GM10248 (cell line): ENCODE measurements at places on chromosomes 3 and 15.
A peak's percentile ranks its signal among the peaks of the same experiment; 100 is the strongest.

- no peak for DNase-seq
Measured at GRCh38 chr15:85622221-85622831, 172.4 kb downstream of the KLHL25 start.

DNA sequence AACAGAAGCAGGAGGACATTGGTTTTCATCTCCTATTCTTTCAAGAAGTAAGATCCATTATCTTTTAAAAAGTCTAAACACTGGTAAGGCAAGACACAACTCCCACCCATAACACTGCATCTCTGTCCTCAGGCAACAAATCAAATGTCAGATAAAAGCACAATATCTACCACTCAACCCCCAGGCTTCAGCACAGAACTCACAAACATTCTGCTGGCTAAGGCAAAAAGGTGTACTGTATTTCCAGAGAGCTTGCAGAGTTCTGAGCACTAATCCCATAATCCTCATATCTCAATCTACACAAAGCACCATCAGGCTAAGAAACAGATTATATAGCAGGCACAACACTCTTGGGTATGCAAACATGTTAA lies 20.9 kb downstream of the RAF1 start:
- DNase-seq: no peak

DNA sequence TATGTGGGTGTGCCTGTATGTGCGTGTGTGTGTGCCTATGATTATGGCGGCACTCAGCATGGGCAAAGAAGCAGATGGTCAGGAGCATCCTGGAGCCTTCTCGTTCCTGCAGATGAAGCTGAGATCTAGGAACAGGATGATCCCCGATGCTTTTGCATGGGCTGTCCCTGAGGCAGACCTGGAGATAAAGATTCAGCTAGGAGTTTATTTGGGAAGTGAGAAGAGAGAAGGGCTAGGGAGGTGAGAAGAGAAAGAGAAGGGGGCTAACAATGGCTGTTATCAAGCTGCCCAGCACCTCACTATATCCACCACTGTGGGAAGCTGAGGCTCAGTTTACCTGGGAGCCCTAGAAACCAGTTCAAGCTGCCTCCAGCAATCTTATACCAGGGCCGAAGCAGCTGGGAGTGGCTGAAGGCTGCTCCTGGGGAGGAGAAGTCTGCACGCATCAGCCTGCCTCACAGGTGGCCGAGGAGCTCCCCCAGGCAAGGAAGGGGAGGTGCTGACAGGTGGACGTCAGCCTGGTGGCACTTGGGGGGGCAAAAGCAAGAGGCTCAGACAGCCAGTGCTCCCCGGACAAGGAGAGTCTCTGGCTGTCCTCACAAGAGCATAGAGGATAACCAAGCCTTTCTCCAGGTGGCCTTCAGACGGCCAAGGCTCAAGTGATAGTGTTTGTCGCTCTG lies 94.0 kb upstream of the IQSEC1 start:
- DNase-seq: no peak

- DNase-seq: no peak
Measured at GRCh38 chr3:163919154-163919553, 1159.1 kb downstream of the SI start.

DNA sequence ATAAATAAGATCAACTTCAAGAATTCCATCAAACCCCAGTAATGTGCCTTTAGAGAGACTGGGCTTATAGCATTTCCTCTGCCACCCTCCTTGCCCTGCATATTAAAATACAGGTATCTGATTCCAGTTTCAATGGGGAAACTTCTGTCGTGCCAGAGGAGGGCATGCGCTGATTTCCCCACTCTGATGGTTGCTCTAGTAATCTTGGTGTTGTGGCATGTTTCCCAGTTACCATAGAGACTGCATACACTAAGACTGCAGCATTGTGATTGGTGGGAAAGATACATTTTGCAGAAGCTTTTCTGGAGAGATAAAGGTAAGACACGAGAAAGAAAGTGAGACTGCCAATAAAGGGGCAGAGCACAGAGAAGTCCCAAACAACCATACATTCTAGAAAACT lies 225.6 kb downstream of the TIGIT start:
- DNase-seq: peak; percentile 5

DNA sequence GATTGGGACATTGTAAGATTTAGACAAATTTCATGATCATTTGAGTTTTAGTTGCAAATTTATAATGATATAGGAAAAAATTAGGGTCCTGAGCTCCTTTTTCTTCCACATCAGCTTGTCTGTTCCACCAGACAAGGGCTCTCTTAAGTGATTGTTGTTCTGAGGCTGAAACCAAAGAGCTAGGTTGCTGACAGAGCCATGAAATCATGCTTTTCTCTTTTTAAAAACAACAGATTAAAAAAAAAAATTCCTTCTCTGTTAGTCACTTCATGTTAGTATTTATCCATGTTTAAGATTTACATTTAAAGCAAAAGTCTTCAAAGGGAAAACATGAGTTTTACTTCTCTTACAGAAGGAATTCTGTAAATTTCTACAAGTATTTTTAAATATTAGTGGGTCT lies 56.8 kb downstream of the ATP2C1 start:
- no peak for DNase-seq

DNA sequence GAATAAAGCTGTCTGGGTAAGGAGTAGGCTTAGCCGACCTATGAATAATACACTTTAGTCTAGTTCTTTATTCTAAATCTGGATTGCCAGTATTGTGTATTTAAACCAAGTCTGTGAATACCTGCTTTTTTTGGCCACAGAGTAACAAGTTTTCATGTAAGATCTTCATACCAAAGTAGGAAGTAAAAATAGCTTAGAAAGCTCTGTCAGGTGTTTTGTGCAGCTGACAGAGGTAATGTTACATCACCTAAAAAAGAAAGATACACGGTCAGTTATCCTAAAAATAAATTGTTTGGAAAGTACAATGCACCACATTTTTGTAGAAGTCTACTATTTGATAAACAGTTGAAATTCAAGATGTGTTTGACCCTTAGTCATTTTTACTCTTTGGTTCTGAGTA lies 16.5 kb downstream of the CALML4 start:
- no peak for DNase-seq

GRCh38 chr15:64703632-64703959 lies 71.8 kb downstream of the RBPMS2 start:
- DNase-seq: no peak

DNA sequence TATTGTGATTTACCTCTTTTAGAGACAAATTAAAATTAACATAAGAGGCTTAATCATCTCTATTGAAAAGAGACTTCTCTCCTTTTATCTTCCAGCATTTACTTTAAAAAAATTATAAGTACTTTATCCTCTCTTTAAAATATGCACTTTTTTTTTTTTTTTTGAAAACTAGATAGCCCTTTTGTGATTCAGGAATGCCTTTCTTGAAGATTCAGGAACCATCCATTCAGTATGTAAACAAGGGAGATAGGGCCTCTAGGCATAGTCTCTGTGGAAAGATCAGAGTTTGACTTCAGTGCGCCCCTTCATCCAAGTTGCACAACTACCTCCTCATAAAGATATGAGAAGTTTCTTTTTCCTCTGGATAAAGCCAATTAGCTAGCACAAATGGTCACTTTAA lies 1163.7 kb downstream of the SI start:
- DNase-seq: no peak

DNA sequence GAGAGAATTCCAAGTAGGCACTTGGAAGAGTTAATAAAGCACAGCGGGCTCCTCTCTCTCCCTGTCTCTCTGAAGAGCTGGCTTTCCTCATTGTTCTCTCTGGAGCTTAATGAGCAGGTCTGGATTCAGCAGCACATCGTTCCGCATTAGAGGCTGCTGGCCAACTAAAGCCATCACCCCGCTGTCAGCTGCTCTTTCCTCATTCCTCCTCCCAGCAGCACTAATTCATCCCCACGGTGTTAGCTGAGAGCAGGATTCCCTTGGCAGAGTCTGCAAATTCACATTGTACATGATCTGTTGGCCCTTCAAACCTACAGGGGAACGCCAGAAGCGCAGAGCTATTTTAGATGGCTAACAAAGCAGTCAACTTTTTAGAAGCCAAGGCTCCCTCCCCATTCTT lies 44.2 kb downstream of the SGO1 start:
- DNase-seq: no peak

GRCh38 chr3:79361748-79362378 lies 405.9 kb downstream of the ROBO1 start:
- DNase-seq: peak; percentile 14

- DNase-seq: no peak
Measured at GRCh38 chr15:27889258-27889657, 209.9 kb downstream of the OCA2 start.

DNA sequence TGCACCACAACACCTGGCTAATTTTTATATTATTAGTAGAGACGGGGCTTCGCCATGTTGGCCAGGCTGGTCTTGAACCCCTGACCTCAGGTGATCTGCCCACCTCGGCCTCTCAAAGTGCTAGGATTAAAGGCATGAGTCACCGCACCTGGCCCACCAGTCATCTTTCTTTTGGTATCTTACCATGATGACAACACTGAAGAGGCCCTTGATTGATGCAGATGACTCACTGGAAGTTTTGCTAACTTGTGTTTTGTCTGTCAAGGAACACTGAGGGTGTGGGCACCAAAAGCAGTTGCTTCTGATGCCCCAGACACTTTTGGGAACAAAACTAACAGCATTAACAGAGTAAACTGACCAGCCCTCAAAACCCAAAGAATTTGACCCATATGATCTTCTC lies 88.3 kb downstream of the MYO5A start:
- no peak for DNase-seq
